ENCODE measurements at places on chromosomes 3 and 15.

DNA sequence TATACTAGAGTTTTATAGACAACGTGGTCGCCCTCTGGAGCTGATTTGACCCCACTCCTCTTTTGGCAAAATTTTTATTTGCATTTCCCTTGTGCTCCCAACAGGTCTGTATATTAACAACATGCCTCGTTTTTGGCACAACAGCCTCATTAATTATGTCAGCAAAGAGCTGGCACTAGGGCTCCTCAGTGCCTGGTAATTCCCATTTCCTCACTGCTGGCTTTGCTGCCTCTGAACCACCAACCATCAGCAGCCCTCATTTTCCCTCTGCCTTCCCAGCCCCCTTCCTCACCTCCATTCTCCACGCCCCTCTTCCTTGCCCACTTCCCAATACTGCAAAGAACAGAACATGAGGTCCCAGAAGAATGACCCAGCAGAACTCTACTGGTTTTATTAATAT is 204.8 kb downstream of the ABHD5 start:
- no peak for DNase-seq

DNA sequence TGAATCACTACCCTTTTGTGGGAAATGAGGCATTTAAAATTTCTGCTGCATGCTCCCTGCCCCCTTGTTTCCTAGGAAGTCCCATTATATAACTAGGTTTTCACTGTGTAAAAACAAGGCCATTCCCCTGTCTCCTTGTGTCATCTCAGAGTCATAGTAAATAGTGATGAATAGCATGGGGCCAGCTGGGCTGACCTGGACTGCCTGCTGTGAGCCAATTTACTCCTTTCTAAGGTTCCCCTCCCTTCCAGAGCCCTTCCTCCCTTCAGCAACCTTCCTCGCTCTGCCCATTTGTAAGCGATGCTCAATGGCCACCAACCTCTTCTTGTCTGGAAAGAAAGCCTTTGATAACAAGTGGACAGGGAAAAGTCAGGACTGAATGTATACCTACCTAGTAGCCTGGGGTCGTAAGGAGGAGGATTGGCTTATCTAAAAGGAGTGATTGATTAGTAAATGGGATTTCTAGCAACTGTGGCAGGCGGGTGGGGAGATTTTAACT is 11.7 kb downstream of the ITGA11 start:
- DNase-seq: no peak

DNA sequence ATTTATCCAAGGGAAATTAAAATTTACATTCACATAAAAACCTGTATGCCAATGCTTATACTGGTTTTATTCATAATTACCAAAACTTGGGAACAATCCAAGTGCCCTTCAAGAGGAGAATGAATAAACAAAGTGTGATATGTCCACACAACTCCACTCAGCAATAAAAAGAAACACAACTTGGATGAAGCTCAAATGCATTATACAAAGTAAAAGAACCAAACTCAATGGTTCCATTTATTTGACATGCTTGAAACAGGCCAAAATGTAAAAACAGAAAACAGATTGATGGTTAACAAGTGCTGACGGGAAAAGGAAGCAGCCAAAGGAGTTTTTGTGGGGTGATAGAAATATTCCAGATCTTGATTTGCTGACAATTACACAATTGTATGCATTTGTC is 23.5 kb downstream of the OCA2 start:
- no peak for DNase-seq

- DNase-seq: no peak
Observed at GRCh38 chr3:189144645-189145044, 27.1 kb upstream of the TPRG1 start.

GRCh38 chr15:101781928-101782327 is 21.4 kb upstream of the OR4F6 start:
- no peak for DNase-seq

GRCh38 chr3:49721596-49721895 is 2.1 kb upstream of the AMIGO3 start:
- no peak for DNase-seq

GRCh38 chr3:151387842-151388241 is 3.3 kb upstream of the P2RY12 start:
- no peak for DNase-seq

GRCh38 chr15:45157974-45158373 is 28.2 kb downstream of the DUOX1 start:
- DNase-seq: no peak

GRCh38 chr3:195460091-195460713 is 17.4 kb upstream of the ACAP2 start:
- no peak for DNase-seq

GRCh38 chr3:15612001-15612400 is 10.5 kb downstream of the BTD start:
- no peak for DNase-seq

DNA sequence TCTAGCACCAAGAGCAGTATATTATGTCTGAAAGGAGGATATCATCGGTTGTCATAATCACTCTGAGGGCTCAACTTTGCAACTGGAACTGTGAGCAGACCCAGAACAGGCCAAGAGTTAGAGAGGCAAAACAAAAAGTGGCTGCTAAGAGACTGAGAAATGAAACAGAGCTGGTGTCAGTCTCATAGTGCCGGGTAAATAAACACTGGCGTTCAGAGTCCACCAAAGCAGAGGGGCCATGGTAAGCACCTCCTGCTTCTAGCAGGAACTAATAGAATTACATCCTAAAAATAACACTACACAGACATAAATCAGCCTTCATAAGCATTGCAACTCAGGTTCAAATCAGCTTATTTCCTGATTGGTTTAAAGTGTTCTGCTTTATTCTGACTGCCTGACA is 10.3 kb upstream of the IL12A start:
- DNase-seq: no peak

GRCh38 chr15:72406936-72407335 is 8.8 kb downstream of the TMEM202 start:
- DNase-seq: no peak

- DNase-seq: no peak
Observed at GRCh38 chr3:52487788-52488691, 7.1 kb upstream of the STAB1 start.

GRCh38 chr3:5520237-5520636 is 332.7 kb downstream of the EDEM1 start:
- no peak for DNase-seq

DNA sequence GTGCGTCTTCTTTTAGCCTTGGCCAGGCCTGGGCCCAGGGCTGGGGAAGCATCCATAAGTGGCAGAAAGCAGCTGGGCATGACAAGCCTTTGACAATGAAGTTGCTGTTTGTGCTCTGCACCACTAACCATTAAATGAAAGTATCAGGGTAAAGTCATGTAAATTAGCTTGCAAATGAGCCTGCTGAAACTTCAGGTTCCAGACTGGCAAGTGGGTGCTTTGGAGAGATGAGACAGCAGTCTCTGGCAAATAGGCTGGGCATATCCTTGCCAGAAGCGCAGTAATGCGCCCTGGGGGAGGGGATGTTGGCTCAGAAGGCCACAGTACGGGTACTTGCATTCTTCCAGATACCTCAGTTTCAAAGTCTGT is 40.7 kb downstream of the RAB6B start:
- no peak for DNase-seq

DNA sequence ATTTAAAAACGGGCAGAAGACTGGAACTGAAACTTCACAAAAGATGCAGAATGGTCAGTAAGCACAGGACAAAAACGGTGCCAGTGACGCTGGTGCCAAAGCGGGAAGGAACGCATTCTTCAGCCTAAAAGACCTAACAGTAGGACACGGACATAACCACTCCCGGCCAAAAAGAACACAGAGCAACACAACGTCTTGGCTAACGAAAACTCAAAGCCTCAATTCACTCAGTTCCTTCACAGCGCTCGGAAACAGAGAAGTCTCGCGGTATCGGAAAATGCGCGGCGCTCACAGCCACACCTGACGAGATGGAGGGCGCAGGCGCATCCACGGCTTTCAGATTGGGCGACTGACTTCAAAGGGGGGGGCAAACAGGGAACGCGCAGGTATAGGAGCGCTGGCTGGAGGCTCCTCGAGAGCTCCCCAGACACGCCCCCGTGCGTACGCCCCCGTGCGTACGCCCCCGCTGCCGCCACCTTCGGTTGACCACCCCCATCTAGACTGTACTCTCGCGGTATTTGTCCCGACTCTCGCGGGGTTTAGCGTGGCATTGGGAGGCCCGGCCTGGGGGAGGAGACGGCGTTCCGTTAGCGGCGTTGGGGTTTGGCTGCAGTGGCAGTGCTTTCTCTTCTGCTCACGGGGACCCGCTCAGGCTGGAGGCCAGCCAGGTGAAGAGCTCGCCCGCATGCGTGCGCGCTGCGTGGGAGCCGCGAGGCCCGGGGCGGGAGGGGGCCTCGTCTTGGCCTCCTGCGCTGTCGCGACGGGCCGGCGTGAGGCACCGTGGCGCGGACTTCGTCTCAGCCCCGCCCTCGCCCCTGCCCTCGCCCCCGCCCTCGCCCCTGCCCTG is at the start of gene NKTR:
Gene NKTR, plus strand, starts transcription at position 576 of the 847 bp plus-strand sequence. CDS start 321 bp downstream, outside the sequence.
- DNase-seq: peak; percentile 99

- DNase-seq: no peak
Observed at GRCh38 chr3:56131974-56132590, 336.2 kb downstream of the ERC2 start.

DNA sequence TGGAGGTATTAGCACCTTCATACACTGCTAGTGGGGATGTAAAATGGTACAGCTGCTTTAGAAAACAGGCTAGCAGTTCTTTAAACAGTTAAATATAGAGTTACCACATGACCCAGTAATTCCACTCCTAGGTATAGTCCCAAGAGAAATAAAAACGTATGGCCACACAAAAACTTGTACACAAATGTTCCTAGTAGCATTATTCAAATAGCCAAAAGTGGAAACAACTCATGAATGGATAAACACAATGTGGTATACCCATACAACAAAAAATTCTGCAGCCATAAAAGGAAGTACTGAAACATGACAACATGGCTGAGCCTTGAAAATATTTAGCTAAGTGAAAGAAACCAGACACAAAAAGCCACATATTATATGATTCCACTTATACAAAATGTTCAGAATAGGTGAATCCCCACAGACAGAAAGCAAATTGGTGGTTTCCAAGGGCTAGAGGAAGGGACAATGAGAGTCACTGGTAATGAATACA is 40.8 kb upstream of the KLF13 start:
- DNase-seq: no peak

DNA sequence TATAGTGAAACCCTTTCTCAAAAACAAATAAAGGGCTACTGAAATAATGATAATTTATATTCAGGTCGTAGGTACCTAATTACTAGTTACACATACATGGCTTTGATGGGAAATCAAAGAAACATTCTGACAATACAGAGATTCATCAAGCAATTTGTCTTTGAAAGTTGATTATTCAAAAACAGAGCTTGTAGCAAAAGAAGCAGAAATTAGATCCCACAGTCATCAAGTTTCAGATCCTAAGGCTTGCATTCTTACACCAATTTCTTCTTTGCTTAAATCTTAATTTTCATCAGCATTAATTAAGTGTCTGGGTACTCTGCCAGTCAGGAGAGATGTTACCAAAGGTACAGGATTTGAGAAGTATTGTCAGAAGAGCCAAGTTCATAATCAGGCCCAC is 1.5 kb upstream of the HEXA start:
- no peak for DNase-seq

DNA sequence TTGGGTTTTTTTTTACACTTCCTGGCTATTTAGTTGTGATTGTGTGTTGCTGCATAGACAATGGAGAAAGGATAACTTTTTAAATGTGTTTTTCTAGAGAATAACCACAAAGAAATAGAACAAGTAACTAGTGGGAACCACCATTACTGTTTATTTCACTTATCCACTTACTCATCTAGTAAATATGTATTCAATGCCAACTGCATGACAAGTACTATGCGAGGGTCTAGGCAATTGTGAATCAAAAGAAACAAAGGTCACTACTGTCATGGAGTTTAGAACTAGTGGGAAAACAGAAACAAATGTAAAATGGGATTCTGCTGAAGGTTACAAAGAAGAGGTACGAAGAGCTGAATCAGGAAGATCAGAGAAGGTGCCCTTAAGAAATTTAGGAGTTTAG is 600.9 kb upstream of the ROBO2 start:
- DNase-seq: no peak

GRCh38 chr3:126083511-126083912 is 412 bp downstream of the SLC41A3 start:
- DNase-seq: no peak

DNA sequence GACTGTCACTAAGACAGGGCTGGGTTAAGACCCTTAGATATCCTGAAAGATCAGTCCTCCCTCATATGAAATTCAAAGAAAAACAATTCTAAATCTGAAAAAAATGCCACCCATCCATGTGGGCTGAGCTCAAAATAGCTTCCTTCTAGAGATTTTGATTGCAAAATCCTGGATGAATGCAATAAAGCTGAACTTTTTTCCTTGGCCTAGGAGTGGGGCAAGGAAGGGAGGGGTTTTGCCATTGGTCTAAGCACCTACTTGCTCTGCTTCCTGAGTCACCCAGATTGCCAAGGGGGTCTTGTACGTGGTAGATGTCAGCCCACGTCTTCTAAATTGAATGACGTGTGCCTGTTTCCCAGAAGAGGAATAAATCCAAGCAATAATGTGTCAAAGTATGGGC is 15.3 kb upstream of the SMAD3 start:
- DNase-seq: no peak

- peak; percentile 10 for DNase-seq
Observed at GRCh38 chr3:197750858-197751737, 1.4 kb downstream of the FYTTD1 start.

DNA sequence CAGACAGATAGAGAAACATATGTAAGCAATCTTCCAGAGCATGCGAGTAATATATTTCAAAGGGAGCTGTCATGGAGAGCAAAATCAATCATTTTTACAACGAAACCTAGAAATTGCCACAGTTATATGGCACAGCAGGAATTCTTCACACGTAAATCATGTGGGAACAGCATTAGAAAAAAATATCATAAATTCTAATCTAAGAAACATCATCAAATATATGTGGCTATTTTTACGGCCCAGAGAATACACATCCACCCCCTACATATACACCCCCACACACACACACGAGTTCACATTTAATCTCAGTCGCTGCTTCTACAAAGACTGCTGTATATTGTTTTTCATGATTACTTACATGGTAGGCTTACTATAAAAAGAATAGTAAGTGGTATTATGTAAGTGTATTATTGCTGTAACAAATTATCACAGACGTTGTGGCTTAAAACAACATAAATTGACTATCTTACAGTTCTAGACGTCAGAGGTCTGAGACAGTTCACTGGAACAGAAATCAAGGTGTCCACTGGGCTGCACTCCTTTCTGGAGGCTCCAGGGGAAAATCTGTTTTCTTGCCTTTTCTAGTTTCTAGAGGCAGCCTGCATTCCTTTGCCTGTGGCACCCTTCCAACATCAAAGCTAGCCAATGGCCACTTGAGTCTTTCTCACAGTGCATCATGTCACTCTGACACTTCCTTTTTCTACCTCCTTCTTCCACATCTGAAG is 363.3 kb downstream of the ULK4 start:
- DNase-seq: no peak

GRCh38 chr3:133943639-133944141 is 48.0 kb upstream of the RAB6B start:
- DNase-seq: no peak
